ENCODE measurements at places on chromosomes 7 and 10.
A peak's percentile ranks its signal among the peaks of the same experiment; 100 is the strongest.

GRCh38 chr7:20114468-20114867 lies 102.7 kb downstream of the MACC1 start:
- no peak for DNase-seq

- DNase-seq = no peak
Observed at GRCh38 chr7:122867471-122867980, 18.7 kb downstream of the CADPS2 start.

GRCh38 chr7:134255814-134256213 lies 60.9 kb downstream of the SLC35B4 start:
- DNase-seq = no peak

- DNase-seq = peak; percentile 39
Observed at GRCh38 chr7:140214075-140214684, 37.4 kb upstream of the KDM7A start.

GRCh38 chr7:132125096-132125495 lies 451.2 kb downstream of the PLXNA4 start:
- DNase-seq = no peak

GRCh38 chr10:46520941-46521340 lies 35.5 kb downstream of the GPRIN2 start:
- DNase-seq = no peak

GRCh38 chr10:10462151-10462941 lies 555.3 kb upstream of the CELF2 start:
- no peak for DNase-seq

GRCh38 chr10:28906415-28906814 lies 229.1 kb downstream of the BAMBI start:
- DNase-seq = no peak
